Spinal cord (tissue), 10 donors: ENCODE measurements at places on chromosomes 4 and X. TPM values are rescaled to one million over a fixed set of nuclear protein-coding genes. Genes with fewer than 3 reads are reported as not detected.

Gene P2RY4
- polyA plus RNA-seq, result 0.17 TPM

Gene CCNA2
- 17.9 TPM for polyA plus RNA-seq

Gene SMIM31
- polyA plus RNA-seq, result not detected

Gene UBA1
- polyA plus RNA-seq, result 283 TPM

Gene XAGE3
- not detected for polyA plus RNA-seq

Gene CDKL2
- polyA plus RNA-seq, result 16.5 TPM

Gene SLC4A4
- polyA plus RNA-seq, result 67.2 TPM

Gene BTK
- polyA plus RNA-seq, result 6.2 TPM

Gene GAGE12E
- not detected for polyA plus RNA-seq

Gene GAB1
- 53.0 TPM for polyA plus RNA-seq

Gene PCDH10
- 61.5 TPM for polyA plus RNA-seq

Gene GRIA2
- 263 TPM for polyA plus RNA-seq

Gene GIMD1
- not detected for polyA plus RNA-seq

Gene EPGN
- not detected for polyA plus RNA-seq

Gene CITED1
- polyA plus RNA-seq, result 9.0 TPM

Gene HPGDS
- 6.9 TPM for polyA plus RNA-seq

Gene PPP4R3C
- not detected for polyA plus RNA-seq

Gene ARMCX1
- 60.6 TPM for polyA plus RNA-seq

Gene NHS
- 14.1 TPM for polyA plus RNA-seq

Gene PAGE5
- polyA plus RNA-seq, result not detected

Gene HTRA3
- 9.0 TPM for polyA plus RNA-seq

Gene SPANXD
- not detected for polyA plus RNA-seq

Gene SOWAHB
- 1.0 TPM for polyA plus RNA-seq

Gene GPR101
- polyA plus RNA-seq, result 0.55 TPM

Gene ZNF711
- polyA plus RNA-seq, result 70.5 TPM

Gene PPM1K
- polyA plus RNA-seq, result 62.3 TPM

Gene PGRMC1
- polyA plus RNA-seq, result 301 TPM

Gene SHOX
- 0.59 TPM for polyA plus RNA-seq

Gene DUSP21
- polyA plus RNA-seq, result not detected

Gene ITIH6
- polyA plus RNA-seq, result 0.09 TPM

Gene ARMCX4
- polyA plus RNA-seq, result 29.8 TPM

Gene KLHL34
- polyA plus RNA-seq, result 0.67 TPM

Gene STAP1
- not detected for polyA plus RNA-seq

Gene AR
- polyA plus RNA-seq, result 3.0 TPM

Gene FGG
- not detected for polyA plus RNA-seq

Gene SSX7
- polyA plus RNA-seq, result not detected

Gene NFKB1
- 13.2 TPM for polyA plus RNA-seq

Gene ARHGAP6
- 3.9 TPM for polyA plus RNA-seq

Gene RPS6KA6
- polyA plus RNA-seq, result 7.3 TPM

Gene DAPP1
- 0.53 TPM for polyA plus RNA-seq

Gene PLS3
- 30.9 TPM for polyA plus RNA-seq

Gene PAK3
- 48.0 TPM for polyA plus RNA-seq

Gene SH2D1A
- 0.15 TPM for polyA plus RNA-seq

Gene KIF4A
- 9.4 TPM for polyA plus RNA-seq

Gene SPATA18
- 5.3 TPM for polyA plus RNA-seq

Gene ACE2
- polyA plus RNA-seq, result 0.29 TPM

Gene OPHN1
- 33.0 TPM for polyA plus RNA-seq

Gene ETDB
- 0.63 TPM for polyA plus RNA-seq

Gene SHROOM2
- polyA plus RNA-seq, result 45.7 TPM

Gene CT47B1
- polyA plus RNA-seq, result not detected

Gene DMP1
- 0.16 TPM for polyA plus RNA-seq

Gene HCFC1
- 47.7 TPM for polyA plus RNA-seq
